NCI-H510A treated with DMSO at 0.1 percent for 48 hours (cell line): ENCODE measurements at places on chromosomes 2 and 18.
A peak's percentile ranks its signal among the peaks of the same experiment; 100 is the strongest.

DNA sequence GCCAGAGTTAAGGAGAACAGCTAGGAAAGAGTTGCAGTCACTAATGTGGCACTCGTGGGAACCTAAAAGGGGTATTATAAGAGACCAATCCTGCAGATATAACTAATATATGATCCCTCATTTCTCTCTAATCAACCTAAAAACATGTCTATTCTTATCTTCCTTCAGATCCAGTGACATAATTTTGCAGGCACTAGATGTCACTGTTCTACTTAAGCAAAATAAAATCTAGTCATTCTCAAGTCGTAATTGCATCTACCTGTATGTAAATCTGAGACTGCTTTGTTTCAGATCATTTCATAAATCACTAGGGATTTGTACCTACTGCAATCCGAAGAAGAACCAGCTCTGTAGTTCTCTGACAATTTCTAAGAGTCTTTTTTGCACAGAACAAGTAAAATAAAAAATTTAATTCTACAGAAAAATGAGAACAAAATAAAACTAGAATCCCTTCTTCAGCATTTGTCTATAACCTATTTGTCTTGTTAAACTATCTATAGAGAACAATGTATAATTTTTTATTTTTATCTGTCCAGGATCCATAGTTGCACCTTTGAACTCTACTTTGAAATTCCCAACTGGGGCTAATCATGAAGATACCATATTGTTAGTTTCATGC, 56.5 kb upstream of the ERBB4 start:
- DNase-seq, result no peak

DNA sequence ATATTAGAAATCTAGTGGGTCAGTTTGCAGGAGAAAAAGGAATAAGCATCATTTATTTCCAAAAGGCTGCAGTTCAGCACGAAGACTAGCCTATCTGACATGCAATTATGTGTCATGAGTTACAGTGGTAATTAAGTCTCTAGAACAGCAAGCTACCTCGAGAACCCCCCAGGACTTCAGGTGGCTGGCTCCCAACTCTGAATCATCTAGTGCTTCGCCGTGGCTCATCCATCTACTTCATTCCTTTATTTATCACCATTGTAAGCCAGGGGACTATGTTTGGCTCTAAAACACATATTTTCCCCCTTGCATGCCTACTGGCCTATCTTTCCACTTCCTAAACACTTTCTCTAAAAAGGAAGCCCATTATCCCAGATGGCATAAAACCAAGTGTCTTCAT, 121.6 kb downstream of the TXNL1 start:
- DNase-seq, result no peak

DNA sequence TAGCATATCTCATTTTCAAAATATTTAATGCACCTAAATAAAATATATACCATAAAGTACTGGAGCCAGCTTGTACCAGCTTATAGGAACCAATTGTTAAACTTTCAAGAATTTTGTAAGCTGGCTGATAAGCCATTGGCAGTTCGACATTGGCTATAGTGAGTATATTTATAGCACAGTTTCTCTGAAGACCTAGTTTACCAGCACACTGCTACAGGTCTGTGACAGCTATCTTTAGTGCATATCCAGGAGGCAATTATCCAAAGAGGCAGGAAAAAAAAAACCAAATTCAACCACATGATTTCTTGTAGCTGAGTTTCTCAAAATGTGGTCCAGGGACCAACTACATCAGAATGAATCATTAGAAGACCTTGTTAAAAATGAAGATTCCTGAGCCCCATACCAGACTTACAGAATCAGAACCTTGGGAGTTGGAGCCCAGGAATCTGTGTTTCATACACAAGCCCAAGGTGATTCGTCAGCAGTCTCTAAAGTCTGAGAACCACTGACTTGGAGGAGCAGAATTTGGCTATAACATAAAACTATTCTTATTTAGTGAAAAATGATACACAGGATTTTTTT, 279.0 kb upstream of the NRP2 start:
- DNase-seq, result no peak

GRCh38 chr2:71240794-71241193, 13.9 kb upstream of the PAIP2B start:
- no peak for DNase-seq

DNA sequence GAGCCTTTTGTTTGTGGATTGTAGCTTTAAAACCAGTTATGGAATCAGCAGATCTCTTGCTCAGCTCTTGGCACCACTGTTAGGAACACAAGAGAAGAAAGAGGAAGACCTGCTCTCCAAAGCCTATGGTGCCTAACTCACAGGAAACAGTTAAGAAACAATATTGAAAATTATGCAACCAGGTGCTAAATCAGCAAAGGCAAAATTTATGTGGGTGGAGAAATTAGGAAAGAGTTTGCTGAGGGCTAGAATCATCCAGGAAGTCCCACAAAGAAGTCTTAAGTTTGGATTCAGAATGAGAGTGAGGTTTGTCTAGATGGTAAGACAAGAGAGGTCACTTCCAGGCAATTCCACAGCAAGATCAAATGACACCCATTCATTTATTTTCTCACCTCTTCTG, 49.4 kb downstream of the AOX1 start:
- DNase-seq, result no peak

- no peak for DNase-seq
Measured at GRCh38 chr2:73294239-73294638, 891 bp upstream of the EGR4 start.

DNA sequence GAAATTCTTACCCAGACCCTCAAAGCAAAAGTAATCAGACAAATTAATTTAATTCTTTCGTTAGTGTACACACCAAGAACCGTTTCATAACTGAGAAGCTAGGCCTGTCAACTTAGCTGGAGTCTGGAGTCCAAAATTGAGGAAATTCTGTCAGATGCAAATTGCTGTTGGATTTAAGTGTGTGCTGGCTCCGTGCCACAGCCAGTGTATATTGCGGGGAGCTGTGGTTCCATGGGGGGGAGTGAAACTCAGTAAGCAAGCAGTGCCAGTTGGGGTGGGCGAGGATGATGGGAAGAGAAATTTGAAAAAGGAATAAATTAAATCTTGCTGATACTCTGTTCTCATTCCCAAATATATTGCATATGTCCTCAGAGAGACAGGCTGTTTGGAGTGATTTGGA, 4.0 kb downstream of the ARPC2 start:
- DNase-seq, result no peak

DNA sequence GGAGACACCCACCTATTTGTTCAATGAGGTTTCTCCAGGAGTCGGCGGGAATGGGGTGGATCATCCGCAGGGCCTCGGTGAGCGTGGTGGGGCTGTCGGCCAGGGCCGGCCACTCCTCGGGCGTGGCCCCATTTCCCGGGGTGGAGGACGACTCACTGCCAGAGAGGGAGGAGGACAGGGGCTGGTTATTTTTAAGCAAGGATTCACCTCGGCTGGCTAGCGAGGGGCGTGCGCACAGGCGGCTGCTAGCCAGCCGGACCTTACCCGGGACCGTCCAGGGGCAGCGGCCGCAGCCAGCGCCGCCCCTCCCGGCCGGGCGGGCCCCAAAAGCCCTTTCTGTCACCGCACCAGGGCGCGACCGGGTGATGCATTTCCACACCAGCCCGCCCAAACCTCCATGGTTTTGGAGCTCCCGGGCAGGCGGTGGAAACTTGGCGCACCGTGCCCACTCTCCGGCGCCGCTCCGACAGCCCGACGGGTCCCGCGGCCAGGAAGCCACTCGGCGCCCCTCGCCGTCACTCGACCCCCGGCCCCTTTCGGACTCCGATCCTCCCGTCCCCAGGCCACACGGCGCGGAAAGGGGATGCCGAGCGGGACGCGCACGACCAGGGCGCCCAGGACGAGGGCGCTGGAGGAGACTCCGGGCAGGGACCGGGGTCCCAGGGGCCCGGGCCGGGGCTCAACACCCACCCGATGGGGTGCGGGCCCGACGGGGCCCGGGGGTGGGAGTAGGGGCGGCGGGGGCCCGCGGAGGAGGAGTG, 57.1 kb downstream of the SNORC start:
- no peak for DNase-seq

GRCh38 chr2:7896940-7897487, 784.8 kb upstream of the ID2 start:
- no peak for DNase-seq

DNA sequence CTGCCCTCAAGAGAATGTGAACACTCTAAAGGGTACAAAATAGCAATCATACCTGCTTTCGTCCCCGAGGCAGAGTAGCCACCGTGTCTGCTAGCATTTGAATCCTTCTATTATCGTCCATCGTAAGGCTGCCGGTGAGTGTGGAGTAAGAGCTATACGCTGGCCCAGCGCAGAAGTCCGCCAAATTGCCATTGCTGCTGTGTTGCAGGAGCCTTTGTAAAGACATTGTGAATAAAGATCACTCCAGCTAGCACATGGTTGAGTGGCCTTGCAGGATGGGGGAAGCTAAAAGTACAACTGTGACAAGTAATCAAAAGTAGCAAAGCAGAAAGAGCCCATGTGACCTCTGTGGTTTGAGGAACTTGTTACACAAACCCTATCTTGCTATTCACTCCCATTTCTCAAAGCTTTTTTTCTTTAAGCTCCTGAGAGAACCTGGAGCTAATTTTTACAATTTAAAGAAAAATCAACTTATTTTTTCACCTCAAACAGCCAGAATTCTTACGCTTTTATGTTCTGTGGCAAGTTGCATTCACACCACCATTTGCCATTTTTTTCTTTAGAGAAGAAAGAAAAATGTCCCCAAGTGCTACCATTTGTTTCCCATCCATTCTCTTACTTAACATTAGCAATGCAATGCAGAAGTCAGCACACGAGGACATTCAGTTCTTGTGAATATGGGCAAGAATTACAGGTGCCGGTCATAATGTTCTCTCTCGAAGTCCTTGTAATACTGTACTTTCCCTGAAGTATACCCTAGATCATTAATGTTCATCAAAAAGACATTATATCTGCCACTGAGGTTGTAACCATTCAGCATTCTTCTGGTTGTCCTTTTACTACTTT, at the start of gene CYTIP:
Gene CYTIP (minus strand): TSS at position 295 of the 846 bp plus-strand sequence. CDS start 69 bp downstream, at position 226.
- no peak for DNase-seq

DNA sequence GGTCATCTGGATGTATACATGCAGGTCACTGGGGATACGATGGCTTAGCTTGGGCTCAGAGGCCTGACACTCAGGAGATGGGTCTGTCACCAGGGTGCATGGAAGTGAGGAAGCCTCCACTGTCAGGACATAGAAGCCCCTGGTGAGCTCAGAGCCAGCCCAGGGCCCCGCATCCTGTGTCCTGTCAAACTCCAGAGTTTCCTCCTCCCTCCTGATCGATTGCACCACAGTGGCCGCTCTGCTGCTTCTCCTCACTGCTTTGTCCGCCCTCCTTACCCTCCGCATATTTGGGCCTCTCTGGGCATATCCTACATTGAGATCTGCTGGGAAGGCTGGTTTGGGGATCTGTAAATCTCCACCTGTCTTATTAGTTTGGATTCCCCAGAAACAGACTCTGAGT, 37.5 kb upstream of the ATG16L1 start:
- DNase-seq, result no peak

- no peak for DNase-seq
Measured at GRCh38 chr18:57841568-57841967, 38.5 kb upstream of the ATP8B1 start.

GRCh38 chr2:199798831-199799580, 52.0 kb downstream of the FTCDNL1 start:
- no peak for DNase-seq

DNA sequence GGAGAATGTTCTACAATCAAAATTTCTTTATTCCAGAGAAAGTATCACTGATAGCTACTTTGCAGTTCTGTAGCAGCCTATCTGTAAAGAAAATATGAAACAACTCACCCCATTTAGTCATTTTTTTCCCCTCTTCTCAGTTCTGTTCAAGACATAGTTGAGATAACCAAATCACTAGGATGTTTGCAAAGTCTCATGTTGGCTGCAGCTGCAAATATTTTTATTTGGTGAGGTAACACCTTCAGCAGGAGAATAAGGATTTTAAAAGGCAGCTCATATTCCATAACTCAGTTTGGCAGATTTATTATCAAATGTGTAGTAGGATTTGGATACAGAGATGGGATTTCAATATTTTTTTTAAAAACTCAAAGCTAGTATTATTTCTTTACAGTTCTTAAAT, 41.0 kb downstream of the HNRNPLL start:
- no peak for DNase-seq

- DNase-seq, result no peak
Measured at GRCh38 chr2:236622201-236622600, 52.6 kb downstream of the ACKR3 start.

GRCh38 chr2:208269091-208269490, 3.0 kb downstream of the PIKFYVE start:
- no peak for DNase-seq

DNA sequence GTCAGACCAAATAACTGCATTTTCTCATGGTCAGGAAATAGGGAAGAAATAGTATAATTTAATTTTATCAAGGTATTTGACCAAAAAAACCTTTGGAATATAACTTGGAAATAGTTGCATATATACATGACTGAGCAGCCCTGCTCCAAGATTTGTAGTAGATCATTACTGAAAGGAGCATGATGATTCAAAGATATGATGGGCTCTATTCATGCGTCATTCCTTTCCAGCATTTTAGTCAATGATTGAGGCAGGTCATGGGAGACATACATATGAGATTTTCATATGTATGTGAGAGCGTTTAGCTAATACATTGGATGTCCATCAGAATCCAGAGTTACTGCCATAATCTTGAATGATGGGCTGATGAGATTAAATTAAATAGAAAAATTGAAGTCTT, 74.5 kb downstream of the CAB39 start:
- no peak for DNase-seq

- no peak for DNase-seq
Measured at GRCh38 chr2:118852605-118853128, 5.2 kb upstream of the EN1 start.

DNA sequence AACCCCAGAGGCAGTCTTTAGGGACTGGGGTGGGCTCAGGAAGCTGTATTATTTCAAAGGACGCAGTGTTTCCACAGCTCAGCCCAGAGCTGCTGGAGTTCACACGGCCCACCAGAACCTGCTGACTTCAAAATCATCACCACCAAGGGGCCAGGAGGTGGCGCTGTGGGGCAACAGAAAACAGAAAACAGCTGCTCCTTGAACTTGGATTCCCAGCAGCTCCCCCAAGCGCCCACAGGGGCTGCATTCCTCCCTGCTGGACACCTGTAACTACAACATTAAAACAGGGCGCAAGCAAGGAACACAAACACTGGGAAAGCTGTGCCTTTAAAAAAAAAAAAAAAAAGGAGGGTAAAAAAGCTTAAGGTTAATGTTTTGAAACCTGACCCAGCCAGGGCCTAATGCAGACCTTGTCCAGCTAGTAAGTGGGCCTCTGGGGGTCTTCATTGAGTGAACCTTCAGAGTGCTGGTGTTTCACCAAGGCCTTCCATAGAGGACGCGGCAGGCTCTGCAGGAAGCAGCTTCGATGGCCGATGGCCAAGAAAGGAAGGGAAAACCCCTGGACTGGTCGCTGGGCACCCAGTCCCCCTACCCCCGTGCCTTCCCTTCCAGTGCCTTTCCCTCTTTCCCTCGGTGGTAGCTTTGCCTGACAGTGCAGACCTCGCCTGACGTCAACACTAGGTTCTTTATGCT, 25.9 kb downstream of the MLPH start:
- DNase-seq, result peak; percentile 85

DNA sequence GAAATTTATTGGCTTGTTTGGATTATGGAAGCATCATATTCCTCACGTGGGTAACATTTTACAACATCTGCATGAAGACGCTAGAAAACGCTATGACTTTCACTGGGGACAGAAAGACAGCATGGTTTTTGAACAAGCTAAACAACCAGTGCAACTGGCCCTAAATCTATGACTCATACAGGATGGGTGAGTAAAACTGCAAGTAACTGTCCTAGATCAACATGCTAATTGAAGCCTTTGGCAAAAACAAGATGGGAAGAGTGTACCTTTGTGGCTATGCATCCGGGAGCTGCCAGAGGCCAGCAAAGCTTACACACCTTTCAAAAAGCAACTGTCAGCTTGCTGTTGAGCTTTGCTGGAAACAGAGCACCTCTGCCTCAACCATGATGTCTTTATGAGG, 1096.0 kb upstream of the DDX18 start:
- DNase-seq, result no peak
